ENCODE measurements at places on chromosomes 5 and 9.

- DNase-seq, result no peak
These were observed 12.6 kb downstream of the URM1 start for GRCh38 chr9:128383791-128384190.

- no peak for DNase-seq
These were observed 63.7 kb downstream of the CXXC5 start for GRCh38 chr5:139711906-139712224.

- no peak for DNase-seq
These were observed 1198.6 kb upstream of the ACO1 start for GRCh38 chr9:31185831-31186230.

- no peak for DNase-seq
These were observed 37.4 kb downstream of the PLPPR1 start for GRCh38 chr9:101065930-101066329.

- DNase-seq, result no peak
These were observed 657.9 kb downstream of the TAF11L14 start for GRCh38 chr5:18292146-18292545.

Measured in HFFc6 (cell line).